ENCODE measurements at places on chromosomes 1 and 21.

DNA sequence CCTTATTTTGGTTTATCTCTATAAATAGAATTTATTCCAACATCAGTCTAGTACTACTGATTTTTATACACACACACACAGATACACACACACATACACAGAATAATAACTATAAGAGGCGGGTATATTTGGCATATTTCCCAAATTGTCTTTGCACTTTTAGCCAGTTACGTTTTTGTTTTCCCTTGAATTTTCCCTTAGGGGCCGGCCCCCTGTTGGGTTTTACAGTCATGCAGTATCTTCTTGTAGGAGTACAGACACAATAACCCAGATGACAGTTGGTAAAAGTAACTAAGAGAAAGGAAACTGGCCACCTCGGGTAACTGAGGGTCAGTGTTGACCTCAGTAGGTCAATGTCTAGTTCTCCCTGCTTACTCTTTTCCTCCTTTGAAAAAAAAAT lies 50.9 kb downstream of the DISP1 start:
- no peak for DNase-seq

DNA sequence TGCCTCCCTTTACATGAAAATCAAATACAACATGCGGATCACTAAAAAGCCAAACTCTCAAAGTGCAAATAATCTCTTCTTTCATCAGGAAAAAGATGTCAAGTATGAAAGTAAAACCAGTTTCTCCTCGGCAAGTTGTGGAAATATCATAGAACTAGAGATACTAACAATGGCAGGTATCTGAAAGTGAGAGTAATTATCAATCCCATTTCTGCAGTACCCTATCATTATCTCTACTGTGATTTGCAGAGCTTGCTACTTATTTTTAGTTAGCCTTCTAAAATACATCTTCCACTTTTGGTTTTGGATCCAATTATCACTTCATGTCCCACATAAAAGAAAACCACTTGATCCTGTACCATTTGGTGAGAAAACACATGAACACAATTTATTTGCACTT lies 3.0 kb downstream of the TP53BP2 start:
- DNase-seq = no peak

- no peak for DNase-seq
These were observed 73.1 kb upstream of the SCCPDH start for GRCh38 chr1:246651012-246651695.

GRCh38 chr1:121471523-121471922 lies 286.7 kb downstream of the SRGAP2C start:
- DNase-seq = no peak

- DNase-seq = no peak
These were observed 185.1 kb upstream of the CSF3R start for GRCh38 chr1:36667836-36668235.

- peak; percentile 7 for DNase-seq
These were observed 38.9 kb downstream of the SYT2 start for GRCh38 chr1:202671399-202671798.

- DNase-seq = peak; percentile 31
These were observed 188.8 kb downstream of the ADGRL2 start for GRCh38 chr1:81989524-81989923.

- no peak for DNase-seq
These were observed 1.0 kb upstream of the FAM89A start for GRCh38 chr1:231040800-231041718.

DNA sequence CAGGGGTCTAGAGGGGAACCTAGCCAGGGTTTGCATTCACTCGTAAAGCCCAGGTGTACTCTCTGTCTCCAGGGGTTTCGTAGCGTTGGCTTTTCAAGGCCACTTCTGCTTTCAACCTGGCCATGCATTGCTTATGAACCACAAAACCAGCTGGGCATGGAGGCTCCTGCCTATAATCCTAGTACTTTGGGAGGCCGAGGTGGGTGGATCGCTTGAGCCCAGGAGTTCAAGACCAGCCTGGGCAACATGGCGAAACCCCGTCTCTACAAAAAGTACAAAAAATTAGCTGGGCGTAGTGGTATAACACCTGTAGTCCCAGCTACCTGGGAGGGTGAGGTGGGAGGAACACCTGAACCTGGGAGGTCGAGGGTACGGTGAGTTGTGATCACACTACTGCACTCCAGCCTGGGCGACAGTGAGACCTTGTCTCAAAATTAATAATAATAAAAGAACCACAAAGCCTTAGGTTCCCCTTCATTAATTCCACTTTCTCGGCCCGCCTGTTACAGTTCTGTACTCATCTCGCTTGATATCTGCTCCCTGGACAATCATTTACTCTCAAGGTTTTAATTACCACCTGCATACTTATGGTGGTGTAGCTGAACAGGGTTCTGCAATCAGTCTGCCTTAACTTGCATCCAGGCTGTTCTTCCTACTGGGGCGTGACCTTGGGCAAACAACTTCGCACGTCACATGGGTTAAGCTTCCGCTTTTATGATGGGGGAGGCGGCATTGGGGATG lies 6.1 kb downstream of the SLC16A4 start:
- no peak for DNase-seq

DNA sequence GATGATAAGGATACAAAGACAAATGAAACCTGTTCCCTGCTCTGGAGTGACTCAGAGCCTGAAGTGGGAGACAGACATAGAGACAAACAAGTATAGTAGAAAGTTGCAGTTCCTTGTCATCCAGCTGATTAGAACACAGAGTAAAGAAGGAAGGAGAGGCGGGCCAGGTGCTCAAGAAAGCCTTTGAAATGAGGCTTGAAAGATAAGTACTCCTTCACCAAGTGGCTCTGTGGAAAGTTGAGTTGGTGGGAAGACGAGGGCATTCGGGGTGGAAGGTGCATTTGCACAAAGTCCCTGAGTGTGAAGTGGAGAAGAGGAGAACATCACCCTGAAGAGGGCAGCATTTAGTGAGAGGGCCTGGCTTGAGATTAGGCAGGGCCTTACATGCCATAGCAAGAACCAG lies 17.0 kb downstream of the MARK1 start:
- DNase-seq = peak; percentile 60

DNA sequence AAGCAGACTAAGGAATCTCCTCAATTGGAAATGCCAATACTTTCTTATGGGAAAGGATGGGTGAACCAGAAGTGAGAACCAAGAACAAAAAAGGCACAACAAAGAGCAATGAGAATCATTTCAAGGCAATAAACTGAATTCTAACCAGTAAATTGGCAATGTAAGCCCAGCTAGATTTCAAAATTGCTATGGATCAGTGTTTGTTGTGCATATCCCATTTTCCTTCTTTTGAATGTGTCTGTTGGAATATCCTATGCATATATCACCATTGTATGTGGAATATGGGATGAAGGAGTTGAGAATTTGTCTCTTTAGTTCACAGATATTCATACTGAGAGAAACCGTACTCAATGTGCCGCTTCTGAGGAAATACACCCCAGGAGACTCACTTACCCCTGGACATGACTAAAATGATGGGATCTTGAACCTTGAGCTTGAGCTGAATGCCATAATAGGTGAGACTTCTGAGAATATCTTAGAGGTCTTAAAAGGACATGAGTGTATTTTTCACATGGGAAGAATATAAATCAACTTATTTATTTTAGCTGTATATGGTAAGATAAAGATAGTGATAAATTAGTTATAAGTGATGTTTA lies 216.0 kb downstream of the BACH1 start:
- no peak for DNase-seq

- DNase-seq = no peak
These were observed 1.2 kb upstream of the EPHA10 start for GRCh38 chr1:37765916-37766664.

- DNase-seq = no peak
These were observed 149.2 kb downstream of the CLIC6 start for GRCh38 chr21:34817821-34818661.

DNA sequence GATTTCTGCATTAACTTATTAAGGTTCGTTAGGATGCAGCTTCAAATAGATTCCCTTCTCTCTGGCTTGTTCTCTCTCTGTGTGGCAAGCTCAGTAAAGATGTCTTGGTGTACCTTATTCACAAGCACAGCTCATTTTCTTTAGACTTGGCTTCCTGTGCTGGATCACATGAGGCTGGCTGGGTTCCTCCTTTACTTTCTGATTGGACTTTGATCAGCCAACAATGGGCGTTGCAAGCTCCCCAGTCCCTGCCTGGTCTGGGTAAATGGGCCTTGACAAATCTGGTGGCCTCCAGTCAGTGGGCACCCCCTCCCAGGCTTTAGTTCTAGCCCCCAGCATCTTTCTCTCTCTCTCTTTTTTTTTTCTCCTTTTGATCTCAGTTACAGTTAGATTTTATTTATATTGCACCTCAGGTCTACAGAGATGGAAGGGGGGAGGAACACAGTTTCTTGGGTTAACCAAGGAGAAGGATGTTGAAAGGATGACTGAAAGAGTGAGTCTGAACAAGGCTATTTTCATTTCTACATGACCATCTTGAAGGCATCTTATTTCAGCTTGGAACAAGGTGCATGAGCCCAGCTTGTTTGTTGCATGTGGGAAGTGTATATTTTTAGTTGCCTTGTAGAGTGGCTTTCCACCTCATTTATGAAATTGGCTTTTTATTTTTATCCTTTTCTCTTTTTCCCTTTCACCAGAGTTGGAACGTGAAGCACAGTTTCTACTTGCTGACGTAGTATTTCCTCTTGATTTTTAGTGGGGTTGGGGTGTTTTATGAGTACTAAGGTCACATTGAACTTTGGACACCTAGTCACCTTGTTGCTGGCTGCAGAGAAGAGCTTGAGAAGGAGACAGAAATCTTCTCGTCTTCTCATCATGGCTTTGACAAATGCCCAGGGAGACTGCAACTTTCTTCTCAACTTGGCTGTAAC lies 77.1 kb downstream of the PBX1 start:
- no peak for DNase-seq

- peak; percentile 62 for DNase-seq
These were observed 240.1 kb downstream of the DISC1 start for GRCh38 chr1:231866392-231867331.

DNA sequence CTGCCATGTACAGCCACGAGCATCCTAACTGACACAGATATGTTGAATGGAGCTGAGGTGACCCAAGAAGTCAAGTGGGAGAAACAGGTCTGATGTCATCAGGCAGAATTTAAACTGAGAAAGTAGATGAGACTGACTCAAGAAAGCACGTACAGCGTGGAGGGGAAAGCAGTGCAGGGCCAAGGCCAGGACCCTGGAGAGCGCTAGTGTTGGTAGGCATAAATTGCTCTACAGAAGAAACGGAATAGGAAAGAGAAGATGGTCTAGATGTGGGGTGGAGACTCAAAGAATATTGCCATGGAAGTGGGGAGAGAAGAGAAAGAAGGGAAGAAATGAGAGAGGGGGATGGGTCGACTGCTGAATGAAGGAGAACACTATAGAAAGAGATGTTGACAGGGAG lies 45.3 kb upstream of the GJB5 start:
- DNase-seq = peak; percentile 29

- DNase-seq = no peak
These were observed 46.7 kb downstream of the RPRD2 start for GRCh38 chr1:150410582-150411101.

GRCh38 chr1:185860859-185861258 lies 126.7 kb downstream of the HMCN1 start:
- no peak for DNase-seq

DNA sequence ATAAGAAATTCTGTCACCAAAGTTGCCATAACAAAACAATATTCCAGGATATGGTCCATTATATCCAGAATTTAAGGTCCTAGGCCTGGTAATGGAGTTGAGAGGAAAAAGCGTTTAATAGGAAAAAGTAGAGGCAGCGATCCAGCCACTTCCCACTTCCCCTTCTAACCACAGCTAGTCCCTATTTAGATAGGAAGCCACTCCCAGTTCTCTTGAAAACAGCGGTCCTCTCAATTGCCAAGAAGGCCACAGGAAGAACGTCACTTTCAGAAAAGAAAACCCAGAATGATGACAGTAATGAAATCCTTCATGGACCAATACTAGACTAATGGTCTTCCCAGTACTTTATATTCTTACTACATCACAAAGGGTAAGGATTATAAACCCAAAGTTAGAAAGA lies 38.6 kb downstream of the ABL2 start:
- DNase-seq = no peak

GRCh38 chr1:98458511-98459485 lies 202.7 kb upstream of the SNX7 start:
- peak; percentile 14 for DNase-seq

DNA sequence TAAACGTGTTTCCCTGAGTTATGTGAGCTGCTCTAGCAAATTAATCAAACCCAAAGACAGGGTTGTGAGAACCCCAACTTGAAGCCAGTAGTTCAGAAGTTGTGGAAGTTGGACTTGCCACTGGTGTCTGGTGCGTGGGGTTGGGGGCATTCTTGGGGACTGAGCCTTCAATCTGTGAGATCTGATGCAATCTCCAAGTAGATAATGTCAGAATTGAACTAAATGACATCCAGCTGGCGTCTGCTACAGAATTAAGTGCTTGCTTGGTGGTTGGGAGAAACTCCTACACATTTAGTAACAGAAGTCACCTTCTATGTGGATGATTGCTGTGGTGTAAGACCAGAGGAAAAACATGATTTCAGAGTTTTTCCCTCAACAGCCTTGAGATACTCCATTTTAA lies 207.4 kb downstream of the FGGY start:
- DNase-seq = no peak

DNA sequence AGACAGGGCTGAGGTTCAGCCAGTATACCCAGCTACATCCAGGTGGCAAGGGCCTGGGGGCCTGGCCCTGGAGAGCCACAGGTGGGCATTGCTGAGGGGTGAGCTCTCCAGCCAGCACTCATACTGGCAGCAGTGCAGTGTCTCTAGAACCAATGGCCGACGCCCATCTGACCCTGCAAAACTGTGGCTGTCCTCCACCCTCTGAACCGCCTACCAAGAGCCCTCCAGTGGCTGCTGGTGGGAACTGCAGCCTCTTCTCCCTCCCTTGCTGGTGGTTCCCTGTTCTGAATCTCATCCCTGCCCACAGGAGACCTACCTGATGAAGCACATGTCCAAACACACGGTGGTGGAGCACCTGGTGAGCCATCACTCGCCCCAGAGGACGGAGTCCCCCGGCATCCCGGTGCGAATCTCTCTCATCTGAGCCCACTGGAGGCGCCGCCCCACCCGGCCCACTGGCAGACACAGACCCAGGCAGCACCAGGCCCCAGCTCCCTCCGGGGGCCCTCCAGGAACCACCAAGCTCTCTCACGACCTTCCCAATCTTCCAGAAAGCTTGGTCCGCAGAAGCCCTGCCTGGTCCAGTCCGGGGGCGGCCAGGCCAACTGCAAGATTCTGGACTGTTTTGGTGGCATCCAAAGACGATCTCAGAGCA lies 22.1 kb downstream of the A3GALT2 start:
- peak; percentile 60 for DNase-seq

DNA sequence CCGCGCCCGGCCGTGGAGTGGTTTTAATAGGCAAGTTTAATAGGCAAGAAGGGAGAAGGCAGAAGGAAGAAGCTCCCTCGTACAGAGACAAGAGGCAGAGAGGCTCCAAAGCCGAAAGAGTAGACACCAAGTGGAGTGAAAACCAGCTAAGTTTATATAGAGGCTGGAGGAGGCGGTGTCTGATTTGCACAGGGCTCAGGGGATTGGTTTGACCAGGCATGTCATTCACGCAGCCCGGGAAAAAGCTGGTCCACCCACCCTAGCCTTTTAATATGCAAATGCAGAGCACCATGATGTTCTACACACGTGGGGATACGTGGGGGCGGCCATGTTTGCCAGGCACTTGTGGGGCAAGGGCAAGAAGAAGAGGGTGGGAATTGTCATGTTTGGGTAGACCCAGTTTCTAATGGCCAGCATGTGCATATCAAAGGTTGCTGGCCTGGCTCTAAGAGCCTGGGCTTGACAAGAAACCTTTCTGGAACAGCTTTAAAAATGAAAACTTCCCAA lies 18.0 kb upstream of the SOD1 start:
- no peak for DNase-seq
